ENCODE measurements at places on chromosomes 7 and 10.
A peak's percentile ranks its signal among the peaks of the same experiment; 100 is the strongest.

DNA sequence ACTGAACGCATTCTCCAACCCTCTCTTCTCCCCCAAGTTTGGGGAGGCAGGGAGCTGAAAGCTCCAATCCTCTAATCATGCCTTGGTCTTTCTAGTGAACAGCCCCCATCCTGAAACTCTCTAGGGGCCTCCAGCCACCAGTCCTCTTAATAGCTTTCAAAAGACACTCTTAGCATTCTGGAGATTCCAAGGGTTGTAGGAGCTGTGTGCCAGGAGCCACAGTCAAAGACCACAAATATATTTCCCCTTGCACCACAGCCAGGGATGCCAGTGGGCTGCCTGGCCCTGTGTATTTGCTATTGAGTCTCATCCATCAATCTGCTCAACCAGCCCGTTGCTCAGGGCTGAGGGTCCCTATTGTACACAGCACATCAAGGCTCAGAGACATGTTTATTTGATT, 18.5 kb upstream of the MLXIPL start:
- DNase-seq = no peak

- DNase-seq = no peak
Observed at GRCh38 chr10:128971374-128972035, 495.5 kb upstream of the MGMT start.

GRCh38 chr10:93067443-93068365, 6.0 kb upstream of the CYP26A1 start:
- DNase-seq = no peak

DNA sequence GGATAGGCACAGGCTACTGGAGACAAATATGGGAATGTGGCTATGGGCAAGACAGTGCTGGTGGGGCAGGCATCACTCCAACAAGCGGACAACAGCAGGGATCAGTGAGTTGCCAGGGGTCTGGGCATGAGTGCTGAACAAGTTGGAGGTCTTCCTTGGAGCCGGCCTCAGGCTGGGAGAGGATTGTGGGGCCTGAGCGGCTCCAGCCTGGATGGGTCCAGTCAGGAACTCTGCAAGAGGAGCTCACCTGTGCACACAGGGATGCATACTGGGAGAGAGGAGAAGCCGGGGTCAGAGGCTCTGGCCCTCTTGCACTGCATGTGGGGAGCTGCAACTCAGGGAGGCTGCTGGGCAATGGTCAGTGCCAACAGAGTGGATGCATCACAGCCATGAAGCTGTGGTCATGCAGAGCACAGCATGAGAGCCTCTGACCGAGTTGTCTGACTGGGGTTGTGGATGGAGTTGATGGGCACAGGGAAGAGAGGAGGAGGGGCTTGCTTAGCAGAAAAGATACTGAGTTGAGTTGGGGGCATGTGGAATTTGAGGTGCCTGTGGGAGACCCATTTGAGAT, 204.0 kb upstream of the ZNF32 start:
- no peak for DNase-seq

GRCh38 chr7:154843670-154844237, 159.2 kb downstream of the PAXIP1 start:
- no peak for DNase-seq

- no peak for DNase-seq
Observed at GRCh38 chr10:66717231-66717981, 208.4 kb upstream of the LRRTM3 start.

DNA sequence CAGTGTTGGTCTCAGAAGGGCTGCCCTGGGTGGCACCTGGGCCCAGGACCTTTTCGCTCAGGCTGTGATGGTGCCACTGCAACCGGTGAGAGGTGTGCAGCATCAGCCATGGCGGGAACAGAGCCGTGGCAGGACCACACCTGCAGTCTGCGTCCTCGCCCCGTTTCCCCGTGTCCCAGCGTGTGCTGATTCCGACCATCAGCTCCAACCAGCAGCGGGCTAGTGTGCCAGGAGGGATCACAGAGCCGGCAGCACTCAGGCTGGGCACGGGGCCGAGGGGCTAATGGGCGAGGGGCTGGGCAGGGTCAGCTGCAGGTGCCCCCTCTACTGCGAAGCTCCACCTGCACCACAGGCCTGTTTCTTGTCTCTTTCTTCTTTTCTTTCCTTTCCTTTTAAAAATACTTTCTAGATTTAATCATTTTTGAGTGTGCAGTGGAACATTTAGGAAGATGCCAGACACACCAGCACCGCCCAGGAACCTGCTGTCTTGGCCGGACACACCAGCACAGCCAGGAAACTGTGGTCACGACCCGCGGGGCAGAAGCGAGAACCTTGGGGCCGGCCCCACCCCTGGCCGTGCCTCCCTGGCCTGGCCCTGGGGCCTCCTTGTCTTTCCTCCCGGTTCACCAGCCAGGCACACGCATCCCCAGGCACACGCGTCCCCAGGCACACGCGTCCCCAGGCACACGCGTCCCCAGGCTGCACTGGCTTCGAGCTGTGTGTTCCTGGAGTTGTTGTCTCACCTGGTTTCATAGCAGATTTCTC, 34.6 kb downstream of the ADGRA1 start:
- DNase-seq = no peak

- DNase-seq = no peak
Observed at GRCh38 chr7:28224675-28225074, 44.1 kb upstream of the JAZF1 start.

GRCh38 chr7:127935847-127936376, 95.3 kb downstream of the LRRC4 start:
- DNase-seq = no peak

- no peak for DNase-seq
Observed at GRCh38 chr7:13989949-13990305, 461 bp upstream of the ETV1 start.

DNA sequence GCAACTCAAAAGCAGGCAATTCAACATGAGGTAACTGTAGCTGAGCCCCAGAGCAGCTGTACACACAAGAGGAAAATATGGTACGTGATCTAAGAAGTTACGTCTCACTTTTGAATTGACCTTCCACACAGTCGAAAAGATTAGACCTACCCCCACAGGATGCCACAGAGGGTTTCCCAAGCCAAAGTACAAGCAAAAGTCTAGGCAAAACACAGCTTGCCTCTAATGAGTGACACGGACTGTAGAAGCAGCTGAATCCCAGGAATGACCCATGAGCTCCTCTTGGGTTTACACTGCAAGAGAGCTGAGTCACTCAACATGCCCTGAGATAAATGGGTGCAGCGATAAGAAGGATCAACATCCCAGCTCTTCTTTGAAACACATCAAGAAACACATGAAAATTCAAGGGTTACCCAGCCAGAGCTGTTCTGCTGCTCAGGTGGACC, 9.8 kb downstream of the CREB3L2 start:
- no peak for DNase-seq

- DNase-seq = no peak
Observed at GRCh38 chr7:24700521-24701260, 56.6 kb downstream of the GSDME start.

DNA sequence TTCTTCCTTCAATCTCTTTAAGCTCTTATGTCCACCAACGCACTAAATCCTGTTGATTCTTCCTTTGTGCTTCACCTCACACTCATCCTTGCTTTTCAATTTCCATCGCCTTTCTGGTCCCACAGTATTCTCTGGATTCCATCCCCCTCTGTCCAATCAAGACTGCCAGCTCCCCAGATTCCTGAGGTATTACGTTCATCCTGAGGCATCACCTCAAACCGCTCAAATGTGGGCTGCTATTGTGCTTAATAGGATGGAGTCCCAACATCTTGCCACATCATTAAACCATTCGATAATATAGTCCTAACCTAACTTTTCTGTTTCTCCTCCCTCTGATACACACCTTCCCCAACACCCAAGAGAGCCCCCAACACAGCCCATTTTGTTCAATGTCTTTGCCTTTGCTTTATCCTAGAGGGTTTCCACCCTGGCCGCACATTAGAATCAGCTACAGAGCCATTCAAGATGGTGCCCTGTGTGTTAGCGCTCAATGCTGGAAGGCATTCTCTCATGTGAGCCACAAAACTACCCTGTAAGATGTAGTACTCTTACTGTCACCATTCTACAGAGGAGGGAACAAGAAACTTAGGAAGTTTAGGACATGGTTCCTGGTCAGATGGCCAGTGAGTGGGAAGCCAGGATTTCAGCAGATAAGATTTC, 79.5 kb upstream of the LEP start:
- DNase-seq = no peak

- no peak for DNase-seq
Observed at GRCh38 chr10:86284355-86285105, 82.1 kb downstream of the GRID1 start.

DNA sequence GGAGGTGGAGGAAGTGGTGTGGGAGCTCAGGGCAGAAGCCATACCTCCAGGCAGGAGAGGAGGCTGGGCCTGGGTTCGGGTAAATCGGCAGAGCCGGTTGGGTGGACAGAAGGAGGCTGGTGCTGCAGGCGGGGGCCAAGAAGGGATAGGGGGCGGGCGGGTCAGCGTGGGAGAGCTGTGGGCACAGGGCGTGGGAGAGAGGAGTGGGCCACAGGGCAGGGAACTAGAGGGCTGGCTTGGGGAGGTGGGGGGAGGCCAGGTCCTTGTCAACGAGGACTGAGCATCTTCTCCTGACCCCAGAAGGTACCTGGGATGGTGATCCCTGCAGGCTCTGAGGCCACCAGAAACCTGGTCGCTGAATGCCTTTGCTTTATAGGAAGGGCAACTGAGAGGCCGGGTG, 11.9 kb downstream of the LAT2 start:
- DNase-seq = no peak

DNA sequence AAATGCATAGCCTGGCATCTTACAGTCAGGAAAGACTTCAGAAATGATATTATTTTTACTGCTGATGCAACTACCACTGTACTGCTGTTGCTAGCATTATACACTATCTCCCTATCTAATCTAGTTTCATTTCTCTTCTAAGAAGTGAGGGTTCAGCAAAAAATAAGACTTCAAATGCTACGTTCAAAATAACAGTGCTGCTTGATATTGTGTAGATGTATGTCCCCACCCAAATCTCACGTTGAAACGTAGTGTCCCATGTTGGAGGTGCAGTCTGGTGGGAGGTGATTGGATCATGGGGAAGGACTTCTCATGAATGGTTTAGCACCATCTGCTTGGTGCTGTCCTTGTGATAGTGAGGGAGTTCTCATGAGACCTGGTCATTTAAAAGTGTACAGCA, 129.4 kb downstream of the ANK3 start:
- DNase-seq = no peak

GRCh38 chr7:98982686-98983085, 104.4 kb downstream of the TRRAP start:
- DNase-seq = no peak

- DNase-seq = no peak
Observed at GRCh38 chr7:129417073-129417472, 17.2 kb upstream of the STRIP2 start.

DNA sequence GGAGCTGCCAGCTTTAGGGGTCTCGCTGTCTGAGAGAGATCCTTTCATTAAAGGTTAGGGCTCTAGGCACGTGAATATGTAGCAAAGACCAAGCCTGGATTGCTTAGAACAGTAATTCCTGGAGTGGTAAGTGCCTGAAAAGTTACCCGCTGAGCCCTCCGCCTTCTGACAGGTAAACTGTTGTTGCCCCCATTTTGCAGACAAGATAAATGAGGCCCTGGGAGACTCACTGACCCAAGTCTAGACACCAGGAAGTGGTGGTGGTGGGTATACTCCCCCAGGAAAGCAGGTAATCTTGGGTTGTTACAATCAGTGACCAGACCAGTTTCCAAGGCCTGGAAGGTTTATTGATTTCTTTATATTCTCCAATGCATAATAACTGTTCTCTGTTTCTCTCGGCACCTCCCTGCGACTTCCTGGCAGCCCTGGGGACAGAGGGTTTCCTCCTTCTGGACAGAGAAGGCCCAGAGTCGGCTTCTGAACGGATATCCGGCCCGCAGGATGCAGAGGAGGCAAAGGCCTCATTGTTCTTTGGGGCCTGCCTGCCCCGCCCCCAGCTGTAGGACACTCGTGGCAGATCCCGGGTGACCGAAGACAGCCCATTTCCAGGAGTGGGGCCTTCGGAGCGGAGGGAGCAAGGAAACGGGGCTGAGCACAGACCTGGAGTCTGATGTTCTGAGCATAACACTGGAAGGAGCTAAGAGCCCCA, 1.3 kb upstream of the GRK5 start:
- no peak for DNase-seq

- DNase-seq = no peak
Observed at GRCh38 chr10:62733654-62734293, 70.7 kb upstream of the ADO start.

GRCh38 chr10:121844537-121844936, 83.3 kb downstream of the ATE1 start:
- DNase-seq = no peak

- no peak for DNase-seq
Observed at GRCh38 chr10:44647877-44648542, 263.1 kb upstream of the CXCL12 start.

DNA sequence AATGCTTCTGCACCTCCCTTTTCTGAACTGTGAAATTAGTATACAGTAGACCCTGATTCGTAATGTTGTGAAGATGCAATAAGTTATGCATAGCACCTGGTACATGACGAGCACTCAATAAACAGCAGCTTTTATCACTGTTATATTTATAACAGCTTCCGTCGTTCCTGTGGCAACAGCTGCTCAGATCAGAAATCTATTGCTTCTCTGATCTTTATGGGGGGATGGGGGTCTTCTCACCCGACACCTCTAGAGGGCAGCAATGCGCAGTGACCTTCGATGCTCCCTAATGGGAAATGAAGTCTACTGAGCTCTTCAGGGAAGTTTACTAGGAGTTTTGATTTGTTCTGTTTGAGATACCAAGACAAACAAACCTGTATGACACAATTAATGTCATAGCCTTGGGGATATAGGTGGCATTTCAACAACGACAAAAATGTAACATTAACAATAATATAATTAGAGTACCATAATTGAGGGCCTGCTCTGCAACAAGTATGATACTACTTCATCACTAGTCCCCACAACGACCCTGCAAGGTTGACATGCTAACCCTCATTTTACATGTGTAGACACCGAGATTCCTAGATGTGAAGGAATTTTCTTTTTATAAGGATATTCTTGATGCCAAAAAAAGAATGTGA, 289.6 kb downstream of the SFMBT2 start:
- peak; percentile 39 for DNase-seq

GRCh38 chr7:112556633-112557032, 75.8 kb downstream of the LSMEM1 start:
- DNase-seq = no peak

DNA sequence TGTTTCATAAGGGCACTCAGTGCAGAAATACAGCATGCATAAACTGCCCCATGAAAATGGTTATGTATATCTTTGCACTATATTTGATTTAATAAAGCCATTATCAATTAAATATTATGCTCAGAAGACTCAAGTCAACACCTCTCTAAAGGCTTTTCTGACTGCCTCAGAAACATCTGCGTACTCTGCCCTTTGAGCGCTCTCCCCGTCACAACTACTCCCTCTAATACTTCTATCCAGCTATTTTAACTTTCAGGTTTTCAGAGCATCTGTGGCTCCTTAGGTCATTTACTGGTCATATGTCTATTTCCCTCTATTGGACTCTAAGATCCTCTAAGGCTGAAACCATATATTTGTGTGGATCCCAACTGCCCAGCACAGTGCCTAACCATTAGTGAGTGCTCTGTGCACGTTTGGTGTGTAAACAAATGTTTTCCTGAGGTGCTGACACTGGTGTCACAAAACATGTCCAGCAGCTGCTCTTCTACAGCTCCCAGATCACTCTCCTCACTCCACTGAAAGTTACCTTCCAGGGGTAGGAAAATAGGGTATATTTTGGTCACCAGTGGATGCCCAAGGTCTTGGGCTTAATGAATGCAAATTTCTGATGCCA, 179.1 kb downstream of the BTAF1 start:
- no peak for DNase-seq
